ENCODE measurements at places on chromosomes 6 and 20. TPM values are rescaled to one million over a fixed set of nuclear protein-coding genes. Genes with fewer than 3 reads are reported as not detected.
A peak's percentile ranks its signal among the peaks of the same experiment; 100 is the strongest.

EFCAB8 gene
- 0.13 TPM for total RNA-seq

CD109 gene
- total RNA-seq: 8.8 TPM

GRCh38 chr6:168851460-168852375 is 401.9 kb downstream of the THBS2 start:
- H3K4me1 ChIP-seq: no peaks in the 10 kb centered on the region
- no peak overlapping the region for H3K27ac ChIP-seq
- no peak overlapping the region for H3K4me3 ChIP-seq
- no peaks in the 10 kb centered on the region for H3K27me3 ChIP-seq

DNA sequence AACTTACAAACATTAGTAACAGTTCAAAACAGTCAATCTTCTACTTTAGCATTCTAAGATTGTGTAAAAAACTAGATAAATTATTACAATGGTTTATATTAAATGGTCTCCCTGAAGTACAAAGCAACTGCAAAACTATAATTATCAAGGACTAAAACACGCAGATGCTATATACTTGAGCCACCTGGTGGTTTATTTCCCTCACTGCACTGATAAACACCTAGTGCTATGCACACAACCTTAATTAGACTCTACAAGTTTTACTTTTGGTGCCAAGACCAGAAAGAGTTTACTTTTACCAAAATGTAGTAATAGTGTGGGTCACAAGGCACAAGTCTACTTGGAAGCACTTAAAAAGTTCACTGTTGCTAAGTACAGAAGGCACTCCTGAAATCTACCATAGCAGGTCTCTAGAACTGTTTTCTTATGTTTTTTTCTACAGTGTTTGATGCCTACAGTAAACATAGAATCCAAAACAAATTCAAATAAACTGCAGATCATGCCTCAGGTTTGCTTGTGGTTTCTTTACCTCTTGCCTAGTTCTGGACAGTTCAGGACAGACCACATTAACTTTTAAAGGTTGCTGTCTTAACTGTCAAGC is 49.2 kb downstream of the GMDS start:
- no peaks in the 10 kb centered on the region for H3K36me3 ChIP-seq
- H3K27ac ChIP-seq: no peak overlapping the region
- H3K4me1 ChIP-seq: no peaks in the 10 kb centered on the region
- no peak overlapping the region for H3K4me3 ChIP-seq
- H3K27me3 ChIP-seq: no peaks in the 10 kb centered on the region

DNA sequence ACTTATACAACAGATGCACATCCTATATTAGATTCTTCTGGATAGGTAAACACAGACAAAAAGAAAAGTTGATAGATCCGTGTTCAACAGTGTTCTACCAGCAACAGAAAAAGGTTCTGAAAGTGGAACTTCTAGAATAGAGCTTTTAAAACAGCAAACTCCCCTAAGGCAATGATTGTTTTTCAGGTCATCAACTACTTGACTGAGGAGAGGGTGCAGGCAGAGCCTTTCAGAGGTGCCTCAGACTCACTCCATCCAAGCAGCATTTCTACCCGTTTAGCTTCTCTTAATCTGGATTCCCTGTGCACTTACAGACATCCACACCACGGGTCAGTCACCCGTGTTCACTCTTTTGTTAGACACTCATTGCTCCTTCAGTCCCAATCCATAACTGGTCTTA is 28.9 kb downstream of the FYN start:
- H3K27ac ChIP-seq: no peak overlapping the region
- no peaks in the 10 kb centered on the region for H3K36me3 ChIP-seq
- no peak overlapping the region for H3K4me3 ChIP-seq
- DNase-seq: no peak
- H3K27me3 ChIP-seq: no peaks in the 10 kb centered on the region

DNA sequence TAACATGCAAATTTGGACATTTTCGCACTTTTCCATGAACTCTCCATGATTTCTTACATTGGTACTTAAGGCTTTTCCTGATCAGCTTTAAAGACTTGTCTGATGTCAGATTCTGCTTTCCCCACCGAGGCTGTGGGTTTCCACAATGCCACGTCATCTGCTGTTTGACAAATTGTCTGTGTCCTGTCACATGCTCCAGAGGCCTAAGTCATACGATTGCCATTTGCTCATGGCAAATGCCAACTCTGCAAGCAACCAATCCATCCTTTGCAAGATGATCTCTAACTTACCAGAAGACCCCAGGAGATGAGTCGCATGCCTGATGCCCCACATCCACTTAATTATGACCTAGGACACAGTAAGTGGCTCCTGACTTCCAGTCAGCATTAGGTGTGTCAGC is 556.5 kb downstream of the BMP2 start:
- no peaks in the 10 kb centered on the region for H3K4me1 ChIP-seq
- DNase-seq: no peak
- no peak overlapping the region for H3K4me3 ChIP-seq
- no peak overlapping the region for H3K27ac ChIP-seq
- H3K36me3 ChIP-seq: no peaks in the 10 kb centered on the region

DNA sequence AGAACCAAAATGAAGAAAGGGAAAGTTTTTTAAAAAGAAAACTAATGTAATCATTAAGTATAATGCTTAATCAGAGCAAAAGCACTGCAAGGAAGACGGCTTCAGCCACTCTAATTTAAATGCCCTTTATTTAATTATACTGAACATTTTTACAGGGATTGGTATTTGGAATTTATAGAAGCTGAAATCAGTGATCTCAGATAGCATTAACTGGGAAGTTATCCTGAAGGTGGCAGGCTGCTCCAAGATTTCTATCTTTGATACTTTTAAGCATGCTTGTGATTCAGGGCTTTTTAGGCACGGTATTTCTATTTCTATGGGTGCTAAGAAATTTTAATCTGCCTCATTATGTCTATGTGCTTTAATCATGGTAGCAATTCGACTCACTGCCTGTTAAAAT is 1.3 kb upstream of the NDUFAF4 start:
- no peaks in the 10 kb centered on the region for H3K27me3 ChIP-seq
- peaks cover 20% of the 10 kb centered on the region for H3K4me1 ChIP-seq
- peak overlapping the region; percentile 87 for H3K4me3 ChIP-seq
- H3K36me3 ChIP-seq: peaks cover 23% of the 10 kb centered on the region
- peak overlapping the region; percentile 82 for H3K27ac ChIP-seq

DNA sequence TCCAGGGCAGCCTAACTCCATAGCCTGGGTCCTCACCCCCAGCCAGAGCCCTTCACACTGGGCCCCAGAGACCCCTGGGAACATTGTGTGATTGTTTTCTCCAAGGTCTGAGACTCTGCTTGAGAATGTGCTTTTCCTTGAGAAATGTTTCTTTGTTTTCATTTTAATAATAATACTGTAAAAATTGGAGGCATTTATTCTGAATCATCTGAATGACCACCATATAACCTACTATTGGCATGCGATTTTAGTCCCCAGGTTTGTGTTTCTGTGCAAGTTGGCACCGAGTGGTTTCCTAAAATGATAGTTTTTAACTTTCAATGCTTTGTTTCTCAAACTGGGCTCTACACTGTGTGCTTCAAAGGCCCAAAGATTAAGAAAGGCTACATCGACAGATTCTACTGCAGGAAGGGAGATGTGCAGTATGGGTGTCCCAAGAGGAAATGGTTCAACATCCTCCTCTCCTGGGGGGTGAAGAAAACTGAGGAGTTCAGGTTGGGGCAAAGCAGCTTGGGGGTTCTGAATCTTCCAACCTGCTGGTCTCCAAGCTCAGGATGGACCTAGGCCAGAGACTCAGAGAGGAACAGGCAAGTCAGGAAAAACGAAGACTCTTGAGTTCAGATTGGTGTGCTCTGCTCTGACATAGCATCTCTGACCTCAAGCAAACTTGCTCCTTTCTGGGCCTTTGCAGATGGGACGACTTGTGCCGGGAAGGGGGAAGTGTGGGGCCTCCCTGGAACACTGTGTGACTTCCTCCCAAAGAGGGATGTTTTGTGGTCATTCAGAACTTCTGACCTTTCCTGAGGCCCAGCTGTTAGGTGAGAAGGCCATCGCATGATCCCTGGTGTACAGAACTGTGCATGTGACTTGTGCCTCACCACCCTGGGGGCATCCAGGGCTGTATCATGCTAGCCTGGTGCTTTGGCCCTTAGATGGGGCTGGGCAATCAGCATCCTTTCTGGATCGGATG is 31.0 kb downstream of the DAAM2 start:
- no peak for DNase-seq
- H3K27ac ChIP-seq: no peak overlapping the region
- H3K27me3 ChIP-seq: no peaks in the 10 kb centered on the region
- no peaks in the 10 kb centered on the region for H3K4me1 ChIP-seq
- H3K4me3 ChIP-seq: no peak overlapping the region

DNA sequence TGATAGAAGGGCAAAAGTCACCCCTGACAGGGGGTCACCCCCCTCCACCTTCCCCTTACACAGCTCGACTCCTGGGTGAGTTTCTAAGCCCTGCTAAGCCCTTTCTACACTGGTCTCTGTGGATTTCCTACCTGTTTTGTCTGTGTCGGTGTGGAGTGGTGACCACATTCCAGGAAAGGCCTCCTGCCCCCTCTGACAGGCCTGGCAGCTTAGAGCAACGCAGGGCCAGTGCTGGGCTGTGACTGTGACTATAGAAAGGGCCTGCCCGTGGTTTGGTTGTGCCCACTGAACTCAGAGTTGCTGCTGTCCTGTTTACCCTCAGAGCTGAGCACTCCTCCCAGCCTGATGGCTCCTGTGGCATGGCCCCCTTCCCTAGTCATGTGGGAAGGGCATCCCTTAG is 109.0 kb downstream of the ARMC2 start:
- H3K27ac ChIP-seq: no peak overlapping the region
- DNase-seq: no peak
- H3K4me3 ChIP-seq: no peak overlapping the region
- H3K4me1 ChIP-seq: no peaks in the 10 kb centered on the region

DNA sequence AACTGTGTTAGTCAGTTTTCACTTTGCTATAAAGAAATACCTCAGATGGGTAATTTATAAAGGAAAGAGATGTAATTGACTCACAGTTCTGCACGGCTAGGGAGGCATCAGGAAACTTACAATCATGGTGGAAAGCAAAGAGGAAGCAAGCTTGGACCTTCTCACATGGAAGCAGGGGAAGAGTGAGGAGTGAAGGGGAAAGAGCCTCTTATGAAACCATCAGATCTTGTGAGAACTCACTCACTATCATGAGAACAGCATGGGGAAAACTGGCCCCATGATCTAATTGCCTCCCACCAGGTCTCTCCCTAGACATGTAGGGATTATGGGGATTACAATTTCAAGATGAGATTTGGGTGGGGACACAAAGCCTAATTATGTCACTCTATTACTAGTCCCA is 41.3 kb upstream of the PLAGL1 start:
- H3K27me3 ChIP-seq: no peaks in the 10 kb centered on the region
- no peaks in the 10 kb centered on the region for H3K4me1 ChIP-seq
- no peak for DNase-seq
- no peak overlapping the region for H3K4me3 ChIP-seq
- no peak overlapping the region for H3K27ac ChIP-seq

- peak; percentile 24 for DNase-seq
- H3K27ac ChIP-seq: no peak overlapping the region
- no peaks in the 10 kb centered on the region for H3K27me3 ChIP-seq
- no peaks in the 10 kb centered on the region for H3K36me3 ChIP-seq
- H3K4me3 ChIP-seq: no peak overlapping the region
Measured at GRCh38 chr6:25583099-25583498, 68.9 kb upstream of the SCGN start.

- H3K27ac ChIP-seq: no peak overlapping the region
- H3K27me3 ChIP-seq: no peaks in the 10 kb centered on the region
- DNase-seq: no peak
- H3K4me3 ChIP-seq: no peak overlapping the region
Measured at GRCh38 chr6:133978896-133979240, 25.8 kb downstream of the TBPL1 start.

All from A673 (cell line).